Mesenteric fat pad (tissue), 1 donor: ENCODE measurements at places on chromosomes 2 and 18. TPM values are rescaled to one million over a fixed set of nuclear protein-coding genes. Genes with fewer than 3 reads are reported as not detected.

The ST8SIA5 gene
- 1.5 TPM for total RNA-seq

The WDR35 gene
- total RNA-seq: 6.6 TPM

The ATP8B1 gene
- total RNA-seq: 7.8 TPM

The RAB6D gene
- total RNA-seq: 0.10 TPM

The TXNDC2 gene
- total RNA-seq: 0.22 TPM

The LIMS2 gene
- total RNA-seq: 70.6 TPM

The MRO gene
- total RNA-seq: 2.9 TPM

The EPG5 gene
- total RNA-seq: 22.8 TPM

The ALPG gene
- total RNA-seq: not detected

The TEX44 gene
- total RNA-seq: not detected

The RAB17 gene
- 0.87 TPM for total RNA-seq
